ENCODE measurements at places on chromosomes 11 and 22.

GRCh38 chr22:36371920-36372319 lies 15.8 kb downstream of the MYH9 start:
- DNase-seq = no peak

DNA sequence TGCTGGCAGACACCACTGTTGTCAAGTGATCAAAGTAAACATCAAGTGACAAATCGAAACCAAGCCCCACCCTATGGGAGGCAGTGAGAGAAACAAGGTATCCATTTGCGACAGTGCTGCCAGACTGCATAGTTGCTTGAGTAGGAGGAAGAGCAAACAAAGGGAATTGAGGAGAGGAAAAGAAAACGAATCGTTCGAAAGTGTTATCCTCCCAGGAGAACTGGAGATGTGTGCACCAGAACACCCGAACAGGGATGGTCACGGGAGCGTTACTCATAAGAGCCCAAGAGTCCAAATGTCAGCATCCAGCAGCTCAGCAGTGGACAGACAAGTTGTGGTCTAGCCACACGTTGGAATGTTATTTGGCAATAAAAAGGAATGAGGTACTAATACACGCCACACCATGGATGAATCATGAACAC lies 58.4 kb upstream of the NUP50 start:
- DNase-seq = no peak

- no peak for DNase-seq
Observed at GRCh38 chr11:114386131-114386530, 14.2 kb downstream of the C11orf71 start.

GRCh38 chr22:46329616-46330015 lies 5.9 kb upstream of the TRMU start:
- DNase-seq = no peak

- no peak for DNase-seq
Observed at GRCh38 chr11:119061256-119061655, 4.3 kb upstream of the HYOU1 start.

GRCh38 chr11:119741369-119742262 lies 12.6 kb upstream of the NECTIN1 start:
- peak; percentile 35 for DNase-seq

DNA sequence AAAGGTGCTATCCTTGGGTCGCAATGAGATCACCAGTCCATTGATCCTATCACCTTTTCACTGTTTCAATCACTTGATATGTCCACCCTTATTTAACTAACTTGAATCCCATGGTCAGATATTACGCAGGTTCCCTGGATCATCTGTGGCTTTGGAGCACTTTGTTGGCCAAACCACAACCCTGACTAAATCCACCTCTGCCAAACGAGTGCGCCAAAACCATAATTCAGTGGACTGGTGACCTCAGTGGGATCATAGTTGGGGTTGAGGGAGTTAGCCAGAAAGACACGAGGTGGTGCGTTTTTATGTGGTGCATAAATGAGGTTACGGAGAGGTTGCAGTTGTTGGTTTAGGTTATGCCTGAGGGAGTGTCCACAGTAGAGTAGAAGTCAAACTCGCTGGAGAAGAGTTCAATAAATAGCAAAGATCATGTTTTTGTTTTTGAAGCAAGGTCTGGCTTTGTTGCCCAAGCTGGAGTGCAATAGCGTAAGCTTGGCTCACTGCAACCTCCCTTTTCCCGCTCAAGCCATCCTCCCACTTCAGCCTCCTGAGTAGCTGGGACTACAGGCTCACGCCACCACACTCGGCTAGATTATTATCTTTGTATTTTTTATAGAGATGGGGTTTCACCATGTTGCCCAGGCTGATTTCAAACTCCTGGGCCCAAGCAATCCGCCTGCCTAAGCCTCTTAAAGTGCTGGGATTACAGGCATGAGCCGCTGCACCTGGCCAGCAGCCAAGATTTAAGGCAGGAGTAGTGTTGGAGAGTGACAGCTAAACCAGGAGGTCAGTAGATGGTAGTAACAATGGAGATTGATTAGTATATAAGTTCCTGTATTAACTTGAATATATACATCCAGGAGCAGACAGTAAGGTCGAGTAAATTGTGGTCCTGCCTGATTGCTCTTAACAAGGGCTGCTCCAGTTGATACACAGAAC lies 4.5 kb downstream of the FOXR1 start:
- no peak for DNase-seq

GRCh38 chr22:43435851-43436811 lies 24.3 kb downstream of the MPPED1 start:
- DNase-seq = no peak

DNA sequence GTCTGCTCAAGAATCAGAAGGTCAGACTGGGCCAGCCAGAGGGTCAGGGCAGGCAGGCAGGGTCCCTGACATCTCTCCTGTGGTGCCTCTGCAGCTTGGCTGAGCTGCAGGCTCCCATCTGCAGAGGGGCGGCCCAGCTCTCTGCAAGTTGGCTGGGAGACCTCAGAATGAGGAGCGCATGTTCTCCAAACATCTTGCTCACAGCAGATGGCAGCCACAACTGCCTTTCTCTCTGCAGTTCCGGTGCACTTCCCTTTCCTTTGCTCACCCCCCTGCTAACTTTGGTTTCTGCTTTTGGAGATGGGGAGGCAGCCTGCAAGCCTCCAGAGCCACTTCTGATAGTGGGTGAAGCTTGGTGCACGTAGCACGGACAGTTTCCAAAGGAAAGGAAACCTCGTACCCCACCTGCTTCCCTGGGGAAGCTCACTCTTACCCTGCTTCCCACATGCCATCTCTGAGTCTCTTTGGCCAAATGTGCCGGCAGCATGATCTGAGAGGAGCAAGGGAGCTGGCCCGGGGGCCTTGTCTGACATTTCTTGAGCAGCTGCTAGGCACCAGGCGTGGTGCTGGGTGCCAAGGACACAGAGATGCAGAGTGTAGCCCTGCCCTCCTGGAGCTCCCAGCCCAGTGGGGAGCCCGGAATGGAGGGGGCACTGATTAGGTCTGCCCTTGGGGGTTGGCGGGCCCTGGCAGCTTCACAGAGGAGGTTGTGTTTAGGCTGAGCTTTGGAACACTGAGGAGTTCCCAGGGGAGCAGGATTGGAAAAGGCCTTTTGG lies 18.2 kb downstream of the DAGLA start:
- DNase-seq = no peak

- no peak for DNase-seq
Observed at GRCh38 chr11:27571154-27571810, 64.7 kb upstream of the LIN7C start.

DNA sequence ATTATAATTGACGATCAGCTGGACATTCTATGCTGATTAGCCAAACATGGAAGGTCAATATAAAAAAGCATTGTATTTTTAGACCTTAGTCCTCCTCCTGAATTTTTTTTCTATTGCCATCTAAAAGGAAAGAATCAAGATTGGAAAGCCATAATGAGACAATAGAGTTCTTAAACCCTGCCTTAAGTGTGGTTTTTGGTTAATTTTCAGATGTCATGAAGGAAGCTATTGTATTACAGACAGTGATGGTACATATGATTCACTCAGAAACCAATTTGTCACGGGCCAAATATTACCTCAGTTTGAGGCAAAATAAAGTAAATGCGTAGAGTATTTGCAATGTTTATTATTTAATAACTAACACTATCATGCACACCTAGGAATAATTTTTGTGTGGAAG lies 1164.0 kb upstream of the RAG2 start:
- DNase-seq = no peak

DNA sequence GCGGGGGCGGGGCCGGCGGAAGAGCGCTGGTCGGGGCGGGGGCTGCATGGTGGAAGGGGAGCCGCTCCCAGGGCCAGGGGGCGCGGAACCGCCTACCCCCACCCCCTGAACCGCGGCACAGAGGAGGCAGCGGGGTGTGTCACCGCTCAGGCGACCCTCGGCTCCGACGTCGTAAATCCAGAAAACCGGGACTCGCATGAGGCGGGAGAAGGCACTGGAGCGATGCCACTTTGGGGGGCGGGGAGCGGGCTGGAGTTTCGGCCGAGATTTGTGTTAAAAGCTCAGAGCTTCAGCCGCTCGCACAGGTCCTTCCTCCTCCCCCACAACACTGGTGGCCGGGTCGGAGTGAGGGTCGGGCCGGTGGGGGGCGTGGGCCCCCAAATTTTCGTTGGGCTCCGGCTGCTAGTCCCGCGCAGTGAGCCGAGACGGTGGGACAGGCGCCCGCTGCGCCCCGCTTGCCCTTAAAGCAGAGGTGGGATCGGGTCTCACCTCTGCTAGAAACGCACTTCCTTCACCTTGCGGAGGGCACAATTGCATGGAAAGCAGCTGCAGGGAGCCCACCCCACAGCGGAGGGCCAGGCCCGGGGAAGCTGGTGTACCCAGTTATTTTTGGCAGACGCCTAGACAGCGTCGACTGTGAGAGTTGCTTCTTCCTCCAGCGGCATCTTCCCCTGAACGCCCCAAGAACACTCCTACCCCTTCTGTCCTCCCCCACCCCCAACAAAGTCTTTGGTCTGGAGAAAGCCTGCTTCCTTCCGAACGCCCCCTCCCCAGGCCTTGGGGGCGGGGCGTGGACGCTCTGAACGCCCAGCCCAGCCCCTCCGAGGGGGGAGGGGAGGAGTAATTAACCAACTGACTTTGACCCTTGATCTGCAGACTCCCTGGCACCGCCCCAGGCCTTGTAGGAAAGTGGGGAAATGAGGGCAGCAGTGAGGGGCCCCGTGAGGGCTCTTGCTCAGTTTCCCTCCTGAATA lies 1.1 kb downstream of the OVOL1 start:
- no peak for DNase-seq

- DNase-seq = no peak
Observed at GRCh38 chr11:116598556-116598955, 174.2 kb downstream of the BUD13 start.

GRCh38 chr22:44091021-44091721 lies 67.1 kb downstream of the PARVB start:
- DNase-seq = peak; percentile 11

DNA sequence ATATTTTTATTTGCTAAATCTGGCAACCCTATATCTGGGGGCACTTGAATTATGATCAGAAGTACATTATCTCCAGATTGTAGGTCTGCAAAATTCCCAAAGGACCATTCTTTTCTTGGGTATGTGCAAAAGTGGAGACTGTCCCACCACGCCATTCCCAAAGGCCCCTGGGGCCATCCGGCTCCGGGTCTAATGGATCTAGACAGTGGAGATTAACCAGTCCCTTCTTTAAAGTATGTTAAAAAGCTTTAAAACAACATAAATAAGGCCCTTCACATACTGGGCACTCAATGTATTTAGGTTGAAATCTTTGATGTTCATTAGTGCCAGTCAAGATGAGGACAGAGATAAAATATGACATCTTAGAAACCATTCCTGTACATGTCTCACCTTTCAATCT lies 124.1 kb downstream of the MAML2 start:
- no peak for DNase-seq

DNA sequence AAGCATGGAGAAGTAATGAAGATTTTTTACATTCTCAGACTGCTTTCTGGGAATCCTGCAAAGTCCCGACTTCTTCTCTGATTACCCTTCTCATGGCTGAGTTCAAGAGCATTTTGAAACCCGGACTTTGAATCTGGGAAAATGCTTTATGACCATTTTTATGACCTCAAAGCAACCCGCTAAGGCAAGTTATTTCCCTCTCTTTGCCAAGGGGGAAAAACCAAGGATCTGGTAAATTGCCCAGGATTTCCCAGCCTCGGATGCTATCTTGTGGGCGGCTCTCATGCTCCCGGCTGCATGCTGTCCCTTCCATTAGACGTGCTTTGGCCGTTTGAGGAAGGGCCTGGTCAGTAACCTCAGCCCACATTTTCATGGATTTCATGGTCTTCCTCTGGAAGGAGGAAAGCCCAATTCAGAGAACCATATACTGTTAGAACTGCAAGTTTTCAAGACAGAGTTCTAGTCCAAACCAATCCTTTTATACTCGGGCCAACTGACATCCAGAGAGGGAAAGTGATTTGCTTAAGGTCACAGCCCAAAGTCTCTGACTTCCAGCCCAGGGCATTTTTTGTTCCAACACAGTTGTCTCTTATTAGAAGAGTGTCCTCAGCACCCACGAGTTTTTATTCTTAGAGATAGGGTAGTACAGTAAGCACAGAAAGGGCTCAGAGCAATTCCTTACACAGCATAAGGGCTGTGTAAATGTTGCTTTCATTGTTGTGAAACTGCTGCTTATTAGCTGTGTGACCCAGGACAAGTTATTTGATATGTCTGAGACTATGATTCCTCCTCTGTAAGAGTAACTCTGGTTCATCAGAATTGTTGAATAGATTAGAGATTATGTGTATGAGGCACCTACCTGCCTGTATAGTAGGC lies 77.4 kb downstream of the NAV2 start:
- no peak for DNase-seq

- DNase-seq = no peak
Observed at GRCh38 chr22:23796461-23796860, 9.7 kb downstream of the SMARCB1 start.

DNA sequence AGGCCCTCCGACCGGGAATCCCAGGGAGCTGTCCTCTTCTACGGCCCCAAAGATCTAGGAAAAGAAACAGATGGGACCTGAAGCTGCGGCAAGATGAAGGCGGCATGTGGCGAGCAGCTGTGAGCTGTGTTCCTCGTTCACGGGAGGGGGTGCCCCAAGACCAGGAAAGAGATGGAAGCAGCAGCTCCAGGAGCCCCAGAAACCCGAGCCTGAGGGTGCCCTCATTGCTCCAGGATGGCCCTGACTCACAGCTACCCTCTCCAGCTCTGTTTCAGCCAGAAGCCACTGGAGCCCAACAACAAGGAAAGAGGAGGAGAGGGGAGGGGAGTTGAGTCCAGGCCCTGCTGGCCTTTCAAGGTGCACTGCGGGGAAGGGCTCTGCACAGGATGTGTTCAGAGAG lies 23.7 kb upstream of the NAP1L4 start:
- no peak for DNase-seq

- no peak for DNase-seq
Observed at GRCh38 chr11:31790649-31791048, 20.5 kb downstream of the PAX6 start.

DNA sequence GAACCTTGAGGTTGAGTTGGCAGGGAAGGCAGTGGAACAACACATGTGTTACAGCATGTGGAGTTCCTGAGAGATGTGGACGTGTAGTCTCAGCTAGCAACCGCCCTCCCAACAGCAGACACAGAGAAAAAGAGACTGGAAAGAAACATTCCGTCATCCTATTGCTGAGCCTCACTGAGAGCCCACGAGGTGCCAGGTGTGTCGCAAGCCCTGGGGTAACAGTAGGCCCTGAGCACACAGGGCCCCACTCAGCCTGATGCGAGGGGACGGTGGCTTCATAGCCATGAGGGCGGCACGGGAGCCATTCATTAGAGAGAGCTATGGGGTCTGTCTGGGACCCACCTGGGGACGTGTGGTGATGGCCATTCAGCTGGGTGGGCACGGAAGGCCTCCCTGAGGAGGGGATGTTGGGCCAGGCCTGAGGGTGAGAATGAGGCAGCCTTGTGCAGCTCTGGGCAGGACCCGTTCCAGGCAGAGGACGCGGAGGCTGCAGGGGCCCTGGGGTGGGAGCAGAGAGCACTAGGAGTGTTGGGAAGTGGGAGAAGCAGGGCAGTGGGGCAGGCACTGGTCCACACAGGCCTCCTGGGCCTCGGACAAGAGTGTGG lies 26.2 kb downstream of the MPPED1 start:
- DNase-seq = no peak

- no peak for DNase-seq
Observed at GRCh38 chr11:134258577-134258976, 5.2 kb downstream of the ACAD8 start.
